Body of pancreas (tissue), 4 donors: ENCODE measurements at places on chromosomes 2 and 18. TPM values are rescaled to one million over a fixed set of nuclear protein-coding genes. Genes with fewer than 3 reads are reported as not detected.

The SEC11C gene
- 77.1 TPM for total RNA-seq

The CSRNP3 gene
- 5.9 TPM for total RNA-seq

The TIGD1 gene
- 4.2 TPM for total RNA-seq

The NEB gene
- 3.9 TPM for total RNA-seq

The C2orf80 gene
- total RNA-seq, result not detected

The DSC3 gene
- total RNA-seq, result 0.26 TPM

The GPR45 gene
- not detected for total RNA-seq

The CYP27C1 gene
- total RNA-seq, result not detected

The TMEM178A gene
- 7.8 TPM for total RNA-seq

The NTSR2 gene
- not detected for total RNA-seq

The CCL20 gene
- total RNA-seq, result not detected

The PDE11A gene
- 4.0 TPM for total RNA-seq

The CXCR1 gene
- not detected for total RNA-seq

The AP1S3 gene
- total RNA-seq, result 2.0 TPM

The AGXT gene
- 1.6 TPM for total RNA-seq

The ATOH8 gene
- total RNA-seq, result 12.9 TPM

The SLC23A3 gene
- 8.2 TPM for total RNA-seq

The C2orf66 gene
- 0.78 TPM for total RNA-seq

The CRYGC gene
- not detected for total RNA-seq

The REG3A gene
- 351 TPM for total RNA-seq

The SLC4A5 gene
- total RNA-seq, result 2.3 TPM

The ALPG gene
- total RNA-seq, result not detected

The IL36B gene
- total RNA-seq, result not detected

The MGAT4A gene
- 40.5 TPM for total RNA-seq

The TUBA4B gene
- total RNA-seq, result not detected

The PDE1A gene
- total RNA-seq, result 4.2 TPM

The C2orf81 gene
- total RNA-seq, result 1.6 TPM

The SPATA3 gene
- total RNA-seq, result not detected

The MOGAT1 gene
- total RNA-seq, result not detected

The GNAL gene
- 33.0 TPM for total RNA-seq

The KCNG2 gene
- total RNA-seq, result not detected

The GPR55 gene
- not detected for total RNA-seq

The POMC gene
- total RNA-seq, result 92.0 TPM

The PPM1G gene
- 49.4 TPM for total RNA-seq

The USP14 gene
- total RNA-seq, result 18.8 TPM

The GULP1 gene
- 24.7 TPM for total RNA-seq

The CNTNAP5 gene
- 0.26 TPM for total RNA-seq

The TNFAIP6 gene
- not detected for total RNA-seq

The NDUFV2 gene
- 42.5 TPM for total RNA-seq

The CDH19 gene
- 1.3 TPM for total RNA-seq

The MSTN gene
- total RNA-seq, result not detected
